IPS DF 19.7 (cell line): ENCODE measurements at places on chromosomes 2 and 18.

DNA sequence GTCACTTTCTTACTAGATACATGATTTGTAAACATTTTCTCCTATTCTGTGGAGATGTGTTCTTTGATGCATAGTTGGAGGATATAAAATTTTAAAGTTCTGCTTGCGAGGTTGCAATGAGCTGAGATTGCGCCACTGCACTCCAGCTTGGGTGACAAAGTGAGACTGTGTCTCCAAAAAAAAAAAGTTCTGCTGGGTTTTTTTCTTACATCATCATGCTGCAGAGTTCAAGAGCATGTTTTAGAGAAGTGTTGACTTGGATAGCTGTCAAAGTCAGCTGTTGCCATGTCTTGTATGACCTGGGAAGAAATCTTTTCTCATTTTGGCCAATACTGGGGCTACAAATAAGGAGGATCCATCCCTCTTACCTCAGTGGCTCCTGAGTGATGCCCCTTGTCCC lies 71.3 kb downstream of the UGGT1 start:
- no peak for DNase-seq

DNA sequence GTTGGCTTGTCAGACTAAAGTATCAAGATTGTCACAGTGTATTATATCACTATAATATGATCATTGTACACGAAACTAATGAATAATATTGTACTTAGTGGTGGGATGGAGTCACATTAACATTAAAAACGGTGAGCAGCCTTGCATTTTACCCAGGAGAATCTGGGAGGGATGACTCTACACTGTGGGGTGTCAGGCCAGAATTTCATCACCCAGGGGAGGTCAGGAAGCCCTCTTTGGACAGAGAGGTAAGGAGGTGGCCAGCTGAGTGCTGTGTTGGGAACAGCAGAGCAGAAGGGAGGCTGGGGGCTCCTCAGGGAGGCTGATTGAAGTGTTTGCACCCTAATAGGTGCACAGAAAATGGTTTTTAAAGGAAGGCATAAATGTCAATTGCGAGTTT lies 33.0 kb downstream of the CDCA7 start:
- no peak for DNase-seq

- no peak for DNase-seq
Observed at GRCh38 chr2:83826577-83826976, 632.5 kb downstream of the SUCLG1 start.

DNA sequence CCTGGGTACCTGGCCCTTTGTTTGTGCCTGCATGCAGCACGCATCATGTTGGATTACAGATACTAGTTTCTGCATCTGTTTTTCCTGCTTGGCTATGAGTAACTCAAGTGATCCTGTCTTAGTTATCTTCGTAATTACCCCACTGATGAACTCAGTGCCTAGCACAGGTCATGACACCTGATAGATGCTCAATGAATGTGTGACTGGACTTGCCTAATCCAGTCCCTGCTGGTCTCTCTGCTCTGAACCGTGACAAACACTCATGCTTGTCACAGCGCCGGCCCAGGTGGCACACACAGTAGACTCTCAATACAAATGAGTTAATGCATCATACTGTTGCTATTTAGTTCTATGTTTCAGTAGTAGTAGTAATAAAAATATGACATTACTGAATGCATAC lies 31.2 kb upstream of the NTSR2 start:
- no peak for DNase-seq

- DNase-seq: no peak
Observed at GRCh38 chr2:134553657-134554056, 165.1 kb downstream of the TMEM163 start.

- no peak for DNase-seq
Observed at GRCh38 chr2:152730591-152731333, 12.3 kb downstream of the ARL6IP6 start.

DNA sequence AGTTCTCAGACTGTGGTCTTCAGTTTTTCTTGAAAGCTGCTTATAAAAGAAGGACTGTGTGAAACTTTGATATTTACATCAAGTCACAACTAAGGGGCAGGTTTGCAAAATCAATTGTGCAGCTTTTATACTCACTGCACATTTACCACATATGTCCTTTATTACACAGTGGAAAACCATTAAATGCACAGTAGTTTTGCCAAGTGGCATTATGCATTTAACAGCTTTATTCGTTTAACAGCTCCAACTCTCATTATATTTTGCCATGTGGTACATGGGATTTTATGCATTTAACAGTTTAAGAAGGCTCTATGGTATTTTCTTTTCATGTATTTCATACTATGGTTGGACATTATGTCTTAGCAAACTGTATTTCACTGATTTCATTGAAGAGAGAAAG lies 135.6 kb downstream of the SATB2 start:
- DNase-seq: no peak

- DNase-seq: no peak
Observed at GRCh38 chr2:16218625-16219024, 278.3 kb downstream of the MYCN start.

GRCh38 chr2:121104721-121105141 lies 180.3 kb downstream of the TFCP2L1 start:
- no peak for DNase-seq

DNA sequence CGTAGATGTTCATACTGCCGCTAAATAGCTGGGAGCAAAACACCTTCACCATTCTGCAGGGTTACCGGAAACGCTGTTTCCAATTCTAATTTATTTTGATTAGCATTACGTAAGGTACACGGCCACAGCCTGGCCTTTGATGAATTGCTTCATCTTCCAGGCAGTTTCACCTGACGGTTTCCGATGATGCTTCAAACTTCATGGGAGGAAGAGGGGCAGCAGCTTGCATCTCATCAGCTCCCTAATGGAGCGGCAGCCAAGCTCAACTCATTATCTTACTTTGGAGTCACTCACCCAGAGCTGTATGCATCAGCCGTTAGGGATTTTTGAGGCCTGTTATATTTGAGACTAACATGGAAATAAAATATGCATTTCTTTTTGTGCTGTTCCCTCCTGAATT lies 54.8 kb downstream of the TMEM18 start:
- DNase-seq: no peak

GRCh38 chr2:47155091-47155876 lies at the start of gene STPG4:
Gene STPG4 (minus strand): TSS chr2:47155308. CDS start chr2:47155251, 57 bp downstream.
- DNase-seq: no peak

GRCh38 chr2:19617257-19617848 lies 258.9 kb upstream of the OSR1 start:
- no peak for DNase-seq

- no peak for DNase-seq
Observed at GRCh38 chr2:156673333-156673615, 237.1 kb downstream of the GPD2 start.

GRCh38 chr2:212078103-212078502 lies 460.5 kb downstream of the ERBB4 start:
- no peak for DNase-seq

DNA sequence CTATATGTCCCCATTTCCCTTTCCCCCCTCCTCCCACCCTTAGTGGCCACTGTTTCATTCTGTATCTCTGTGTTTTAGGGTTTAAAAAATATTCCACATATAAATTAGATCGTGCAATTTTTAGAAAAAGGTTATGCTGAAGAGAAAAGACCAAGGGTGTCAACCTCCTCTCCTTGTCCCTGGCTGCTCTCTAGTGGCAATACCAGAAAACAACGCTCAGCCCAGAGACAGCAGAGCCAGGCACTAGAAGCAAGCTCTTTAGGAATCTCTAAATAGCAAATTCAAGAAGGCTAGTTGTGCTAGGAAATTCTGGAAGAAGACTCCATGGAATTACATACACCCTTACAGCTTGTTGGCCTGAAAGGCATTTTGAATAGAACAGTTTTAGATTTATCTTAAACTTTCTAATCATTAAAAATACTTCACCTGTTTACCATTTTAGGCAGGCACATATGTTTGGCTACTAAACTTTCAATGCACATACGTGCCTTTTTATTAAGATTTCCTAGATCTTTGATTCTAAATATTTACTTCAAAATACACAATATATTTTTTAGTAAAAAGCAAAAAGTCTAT lies 35.1 kb upstream of the RASGRP3 start:
- DNase-seq: peak; percentile 30

GRCh38 chr2:36445185-36445866 lies 89.7 kb downstream of the CRIM1 start:
- DNase-seq: no peak

- DNase-seq: no peak
Observed at GRCh38 chr2:204643326-204643725, 98.1 kb downstream of the PARD3B start.

DNA sequence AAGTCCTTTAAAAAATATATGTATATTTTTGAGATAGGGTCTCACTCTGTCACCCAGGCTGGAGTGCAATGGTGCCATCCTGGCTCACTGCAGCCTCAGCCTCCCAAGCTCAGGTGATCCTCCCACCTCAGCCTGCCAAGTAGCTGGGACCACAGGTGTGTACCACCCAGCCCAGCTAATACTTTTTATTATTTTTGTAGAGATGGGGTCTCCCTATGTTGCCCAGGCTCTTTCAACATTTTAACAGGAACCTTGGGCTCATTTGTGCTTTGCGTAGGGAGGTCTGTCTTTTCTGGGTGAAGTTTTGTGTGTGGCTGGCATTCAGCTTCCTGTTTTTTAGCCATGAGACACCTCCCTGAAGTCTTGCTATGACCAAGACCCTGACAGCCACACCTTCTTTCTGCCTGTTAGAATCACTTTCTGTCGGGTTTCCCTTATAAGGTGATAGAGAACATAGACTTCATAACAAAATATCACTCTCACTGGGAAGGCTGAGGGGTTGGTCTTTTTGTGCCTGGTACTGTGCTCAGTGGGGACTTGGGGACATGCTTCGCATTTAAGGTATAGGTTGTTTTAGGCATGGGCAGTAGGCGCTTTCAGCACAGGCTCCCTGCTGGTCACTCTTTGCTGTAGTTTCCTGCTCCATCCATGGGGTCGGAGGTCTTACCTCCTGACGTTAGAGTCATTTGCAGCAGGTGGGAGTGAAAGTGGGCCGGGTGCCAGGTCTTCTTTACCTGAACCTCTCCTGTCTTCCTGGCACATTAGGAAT lies 3.4 kb downstream of the RAB31 start:
- DNase-seq: no peak

GRCh38 chr2:231318436-231318835 lies 77.1 kb upstream of the B3GNT7 start:
- no peak for DNase-seq

DNA sequence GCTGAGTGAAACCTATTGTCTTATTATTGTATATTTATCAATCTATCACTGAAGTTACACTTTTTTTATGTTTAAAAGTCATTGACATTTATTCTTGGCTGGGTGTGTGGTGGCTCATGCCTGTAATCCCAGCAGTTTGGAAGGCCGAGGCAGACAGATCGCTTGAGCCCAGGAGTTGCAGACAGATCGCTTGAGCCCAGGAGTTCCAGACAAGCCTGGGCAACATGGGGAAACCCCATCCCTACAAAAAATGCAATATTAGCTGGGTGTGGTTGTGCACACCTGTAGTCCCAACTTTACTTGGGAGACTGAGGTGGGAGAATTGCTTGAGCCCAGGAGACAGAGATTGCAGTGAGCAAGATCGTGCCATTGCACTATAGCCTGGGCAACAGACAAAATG lies 97.8 kb downstream of the EPC2 start:
- DNase-seq: no peak

- DNase-seq: no peak
Observed at GRCh38 chr2:64840426-64840881, 148.7 kb upstream of the SLC1A4 start.

DNA sequence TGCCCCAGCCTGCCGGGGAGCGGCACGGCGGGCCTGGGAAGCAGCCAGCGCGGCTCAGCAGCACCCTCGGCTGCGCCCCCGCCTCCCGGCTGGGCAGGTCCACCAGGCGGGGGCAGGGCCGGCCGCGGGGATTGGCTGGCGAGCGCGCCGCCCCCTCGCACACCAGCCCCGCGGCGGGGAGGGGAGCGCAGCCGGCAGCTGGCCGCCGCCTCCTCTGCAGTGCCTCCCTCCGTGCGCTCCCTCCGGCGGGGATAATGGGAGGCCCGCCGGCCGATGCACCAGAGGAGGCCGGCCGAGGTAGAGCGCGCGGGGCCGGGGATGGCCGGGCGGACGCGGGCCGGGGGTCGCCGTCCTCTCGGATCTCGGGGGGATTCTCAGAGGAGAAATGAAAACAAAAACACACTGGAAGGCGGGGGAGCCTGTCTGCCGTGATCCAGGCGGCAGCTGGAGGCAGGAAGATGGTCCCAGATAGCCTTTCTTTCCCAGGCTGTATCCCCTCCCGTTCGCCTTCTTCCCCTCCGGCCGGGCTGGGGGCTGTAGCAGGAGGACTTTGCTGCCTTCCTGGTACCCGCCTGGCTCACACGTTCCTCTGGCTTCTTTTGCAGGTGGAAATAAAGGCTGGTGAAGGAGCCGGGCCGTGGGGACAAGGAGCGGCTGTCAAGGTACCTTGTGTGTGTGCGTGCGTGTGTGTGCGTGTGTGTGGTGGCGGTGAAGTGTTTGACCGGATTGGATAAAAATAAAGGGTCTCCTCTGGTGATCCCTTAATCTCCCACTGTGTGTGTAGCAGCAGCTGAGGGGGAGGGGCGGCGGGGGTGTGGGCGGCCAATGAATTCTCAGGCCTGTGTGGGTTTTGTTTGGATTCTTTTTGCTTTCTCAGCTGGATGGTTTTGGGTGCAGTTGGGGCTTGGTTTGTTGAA lies 18.1 kb downstream of the TET3 start:
- no peak for DNase-seq

GRCh38 chr2:32947484-32948143 lies 861 bp downstream of the LTBP1 start:
- DNase-seq: no peak
